ENCODE measurements at places on chromosomes 7 and 10.
A peak's percentile ranks its signal among the peaks of the same experiment; 100 is the strongest.

- no peak for DNase-seq
Observed at GRCh38 chr10:103679096-103679790, 176.1 kb downstream of the SH3PXD2A start.

DNA sequence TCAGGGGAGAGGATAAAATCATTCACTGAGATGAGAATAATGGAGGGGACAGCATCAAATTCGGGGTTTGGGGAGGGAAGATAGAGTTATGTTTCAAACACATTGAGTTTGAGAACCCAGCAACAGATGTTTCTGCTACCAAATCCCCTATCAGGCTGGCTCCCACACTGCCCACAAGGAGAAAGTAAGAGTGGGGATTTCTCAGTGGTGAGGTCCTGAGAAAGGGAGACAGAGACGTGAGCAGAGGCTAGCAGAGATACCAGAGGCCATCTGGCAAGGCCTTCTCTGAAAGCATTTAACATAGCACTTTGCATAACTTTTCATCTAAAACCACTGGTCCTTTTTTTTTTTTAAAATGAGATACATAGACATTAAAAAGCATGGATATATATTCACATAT, 7.8 kb upstream of the SLF2 start:
- no peak for DNase-seq

- no peak for DNase-seq
Observed at GRCh38 chr10:122164023-122164601, 107.0 kb upstream of the BTBD16 start.

GRCh38 chr7:90503367-90503766, 33.9 kb downstream of the PTTG1IP2 start:
- no peak for DNase-seq

GRCh38 chr7:150476819-150477631, 26.6 kb downstream of the GIMAP8 start:
- DNase-seq: no peak

DNA sequence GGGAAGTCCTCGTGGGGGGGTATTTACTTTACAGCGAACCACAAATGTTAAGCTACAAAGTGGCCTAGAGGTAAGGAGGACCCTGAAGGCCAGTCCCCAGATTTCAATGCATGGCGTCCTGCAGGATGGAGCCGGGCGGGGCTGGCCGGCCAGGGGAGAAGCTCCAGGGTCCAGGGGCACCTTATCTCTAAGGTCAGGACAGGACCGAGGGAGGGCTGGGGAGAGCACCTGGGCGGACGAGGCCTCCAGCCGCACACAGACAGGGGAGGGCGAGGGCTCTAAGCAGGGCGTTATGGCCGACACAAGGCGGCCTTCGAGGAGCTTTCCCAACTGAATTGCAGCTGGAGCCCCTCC, 96.4 kb upstream of the DIP2C start:
- no peak for DNase-seq

GRCh38 chr7:80960244-80960795, 41.5 kb upstream of the SEMA3C start:
- DNase-seq: peak; percentile 64

GRCh38 chr10:36036137-36036536, 394.0 kb upstream of the FZD8 start:
- no peak for DNase-seq

DNA sequence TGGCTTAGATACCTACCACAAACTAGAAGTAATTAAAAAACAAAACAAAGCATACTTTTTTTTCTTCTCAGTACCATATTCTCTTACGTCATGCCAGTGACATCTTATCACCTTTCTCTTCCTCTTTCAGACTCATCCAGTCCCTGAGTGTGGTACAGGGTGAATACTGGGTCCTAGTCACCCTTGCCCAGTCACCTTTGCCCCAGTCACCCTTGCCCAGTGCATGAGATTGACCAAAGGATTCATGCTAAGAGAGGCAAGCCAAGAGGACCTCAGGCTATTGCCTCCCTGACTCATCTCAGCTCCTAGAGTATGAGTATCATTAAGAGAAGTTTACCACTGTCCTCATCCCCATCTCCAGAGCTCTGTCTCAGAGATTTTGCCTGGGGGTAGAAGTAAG, 10.0 kb upstream of the TSPAN12 start:
- DNase-seq: peak; percentile 29

DNA sequence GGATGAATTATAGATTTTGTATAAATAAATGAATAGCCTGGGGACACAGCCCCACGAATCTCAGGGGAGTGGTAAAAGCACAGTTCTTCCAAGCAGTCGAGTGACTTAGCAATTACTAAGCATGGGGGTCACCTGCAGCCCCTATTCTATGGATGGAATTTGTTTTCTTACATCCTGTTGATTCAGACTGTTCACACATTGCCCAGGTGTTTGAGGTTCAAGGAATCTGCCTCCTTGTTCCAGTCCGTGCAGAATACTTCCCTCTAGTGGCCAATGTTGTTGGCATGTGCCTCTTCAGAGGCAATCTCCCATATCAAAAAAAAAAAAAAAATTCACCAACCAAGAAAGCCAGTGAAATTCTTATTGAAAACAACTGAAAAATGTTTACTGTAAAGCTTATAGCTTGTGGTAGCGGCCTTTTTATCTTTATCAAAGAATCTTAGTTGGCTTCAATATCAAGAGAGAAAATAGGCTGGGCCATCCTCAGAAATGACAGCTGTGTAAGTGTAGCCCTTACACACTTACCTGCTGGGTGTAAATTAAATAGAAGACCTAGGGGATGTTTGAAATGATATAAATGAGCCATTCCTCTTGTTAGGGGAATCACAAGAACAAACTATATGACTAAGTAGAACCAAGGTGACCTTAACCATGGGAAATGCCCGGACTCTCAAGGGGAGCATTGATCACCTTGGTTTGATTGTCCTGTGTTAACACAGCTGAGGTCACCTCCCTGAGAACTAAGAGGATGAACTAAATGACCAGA, 7.8 kb downstream of the LIPM start:
- DNase-seq: peak; percentile 76

GRCh38 chr10:79983286-79983909, 34.5 kb upstream of the SFTPD start:
- DNase-seq: no peak

DNA sequence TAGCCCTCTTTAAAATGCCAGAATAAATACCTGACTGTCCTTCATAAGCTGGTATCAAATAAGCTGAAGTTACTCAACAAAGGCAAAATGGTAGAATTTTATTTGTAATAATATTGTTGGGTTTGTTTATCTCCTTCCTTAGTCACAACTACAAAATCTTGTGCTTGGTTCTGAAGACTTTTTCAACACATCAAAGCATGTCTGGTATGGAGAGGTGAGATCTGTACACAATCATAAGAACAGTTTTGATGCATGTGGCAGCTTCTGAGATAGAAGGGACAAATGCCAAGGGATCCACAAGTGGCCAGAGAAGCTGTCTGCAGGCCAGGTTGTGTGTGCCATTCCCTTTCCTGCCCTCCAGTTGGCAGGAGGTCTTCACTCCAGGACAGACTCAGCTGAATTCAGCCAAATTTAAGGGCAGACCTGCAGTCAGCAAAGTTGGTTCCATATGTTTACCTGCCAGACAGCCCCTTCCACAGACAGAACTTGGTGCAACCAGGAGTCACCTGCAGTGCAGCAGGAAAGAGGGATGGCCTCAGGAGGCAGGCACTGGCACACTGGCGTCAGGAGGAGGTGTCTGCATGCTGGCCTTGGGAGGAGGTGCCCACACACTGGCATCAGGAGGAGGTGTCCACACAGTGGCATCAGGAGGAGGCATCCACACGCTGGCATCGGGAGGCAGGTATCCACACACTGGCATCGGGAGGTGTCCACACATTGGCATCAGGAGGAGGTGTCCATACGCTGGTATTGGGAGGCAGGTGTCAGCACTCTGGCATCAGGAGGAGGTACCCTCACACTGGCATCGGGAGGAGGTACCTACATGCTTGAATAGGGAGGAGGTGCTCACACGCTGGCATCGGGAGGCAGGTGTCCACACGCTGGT, 93.1 kb upstream of the IKZF1 start:
- no peak for DNase-seq

DNA sequence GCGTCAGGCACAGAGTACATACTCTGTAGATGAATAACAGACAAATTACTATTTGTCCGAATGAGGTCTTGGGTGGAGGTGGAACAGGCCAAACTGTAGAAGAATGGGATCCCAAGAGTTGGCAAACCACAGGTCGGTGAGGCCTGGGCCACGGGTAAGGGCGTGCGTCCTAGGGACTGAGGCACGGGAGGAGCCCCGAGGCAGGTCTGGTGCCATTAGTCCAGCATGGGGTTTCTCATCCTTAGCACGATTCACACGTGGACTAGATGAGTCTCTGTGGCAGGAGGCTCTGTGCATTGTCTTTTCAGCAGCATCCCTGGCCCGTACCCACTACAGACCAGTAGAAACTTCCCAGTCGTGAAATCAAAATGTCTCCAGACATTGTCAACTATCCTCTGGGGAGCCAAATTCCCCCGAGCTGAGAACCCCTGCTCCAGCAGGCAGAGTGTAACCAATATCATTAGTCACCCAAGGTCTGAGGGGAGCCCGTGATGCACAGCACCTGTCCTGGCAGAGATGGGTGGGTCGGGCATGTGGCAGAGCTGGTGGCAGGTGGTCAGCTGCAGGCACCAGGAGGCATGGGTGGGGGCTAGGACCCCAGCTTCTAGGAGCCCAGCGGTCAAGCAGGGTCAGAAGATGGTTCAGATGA, 61.3 kb downstream of the COL13A1 start:
- peak; percentile 6 for DNase-seq

DNA sequence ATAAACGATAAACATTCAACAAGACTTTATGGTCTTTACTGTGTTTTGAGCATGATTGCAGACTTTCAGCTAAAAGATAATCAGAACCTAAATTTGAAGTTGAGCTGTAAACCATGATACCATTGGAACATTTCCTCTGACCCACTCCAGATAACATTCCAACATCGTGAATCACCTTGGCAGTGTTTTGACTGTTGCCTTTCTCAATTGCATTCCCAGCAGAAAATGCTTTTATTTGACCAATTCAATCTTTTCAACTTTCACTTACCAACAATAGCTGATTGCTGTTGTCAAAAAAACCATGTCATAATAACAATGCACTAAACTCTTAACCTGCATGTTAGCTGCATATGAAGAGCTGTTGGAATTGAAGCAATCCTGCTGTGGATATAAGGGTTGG, 165.5 kb downstream of the MDFIC start:
- peak; percentile 79 for DNase-seq

DNA sequence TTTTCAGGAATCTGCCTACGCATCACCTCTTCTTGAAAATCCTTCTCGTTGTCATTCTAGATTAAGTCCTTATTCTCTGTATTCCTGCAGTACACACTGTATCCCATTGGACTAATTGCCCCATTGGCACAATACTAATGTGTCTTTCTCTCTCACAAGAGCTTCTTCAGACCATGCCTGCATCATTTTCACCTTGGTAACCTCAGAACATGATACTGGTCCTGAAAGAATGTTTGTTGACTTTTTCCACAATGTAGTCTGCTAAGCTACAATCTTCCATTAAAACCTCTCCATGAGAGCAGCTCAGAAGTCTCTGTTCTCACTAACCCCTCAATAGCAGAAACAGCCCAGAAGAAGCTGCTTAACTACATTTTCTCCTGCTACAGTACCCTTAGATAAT, 270.7 kb downstream of the PCDH15 start:
- no peak for DNase-seq

GRCh38 chr7:117767951-117768350, 105.3 kb downstream of the CTTNBP2 start:
- no peak for DNase-seq

DNA sequence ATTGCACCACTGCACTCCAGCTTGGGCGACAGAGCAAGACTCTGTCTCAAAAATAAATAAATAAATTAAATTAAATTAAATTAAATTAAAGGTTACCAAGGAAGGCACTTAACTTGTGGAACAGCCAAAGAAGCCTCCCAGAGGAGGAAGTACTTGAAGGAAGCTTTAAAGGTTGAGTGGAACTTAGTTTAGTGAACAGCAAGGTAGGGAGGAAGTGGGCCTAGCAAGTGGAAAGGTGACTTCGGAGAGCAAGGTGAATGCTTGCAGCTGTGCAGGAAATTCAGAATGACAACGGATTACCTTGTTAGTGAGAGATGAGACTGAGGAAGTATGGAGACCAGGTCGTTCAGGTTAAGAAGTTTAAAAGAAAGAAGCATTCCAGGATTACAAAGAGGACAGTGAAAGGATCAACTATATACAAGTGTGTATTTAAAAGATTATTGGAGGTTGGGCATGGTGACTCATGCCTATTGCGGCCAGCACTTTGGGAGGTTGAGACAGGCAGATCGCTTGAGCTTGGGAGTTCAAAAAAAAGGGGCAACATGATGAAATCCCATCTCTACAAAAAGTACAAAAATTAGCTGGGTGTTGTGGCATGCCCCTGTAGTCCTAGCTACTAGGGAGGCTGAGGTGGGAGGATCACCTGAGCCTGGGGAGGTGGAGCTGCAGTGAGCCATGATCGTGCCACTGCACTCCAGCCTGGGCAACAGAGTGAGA, 12.8 kb upstream of the RPEL1 start:
- DNase-seq: peak; percentile 22

GRCh38 chr7:116697152-116697551, 25.2 kb downstream of the MET start:
- DNase-seq: no peak

GRCh38 chr10:74910241-74910975, 84.0 kb downstream of the KAT6B start:
- no peak for DNase-seq

DNA sequence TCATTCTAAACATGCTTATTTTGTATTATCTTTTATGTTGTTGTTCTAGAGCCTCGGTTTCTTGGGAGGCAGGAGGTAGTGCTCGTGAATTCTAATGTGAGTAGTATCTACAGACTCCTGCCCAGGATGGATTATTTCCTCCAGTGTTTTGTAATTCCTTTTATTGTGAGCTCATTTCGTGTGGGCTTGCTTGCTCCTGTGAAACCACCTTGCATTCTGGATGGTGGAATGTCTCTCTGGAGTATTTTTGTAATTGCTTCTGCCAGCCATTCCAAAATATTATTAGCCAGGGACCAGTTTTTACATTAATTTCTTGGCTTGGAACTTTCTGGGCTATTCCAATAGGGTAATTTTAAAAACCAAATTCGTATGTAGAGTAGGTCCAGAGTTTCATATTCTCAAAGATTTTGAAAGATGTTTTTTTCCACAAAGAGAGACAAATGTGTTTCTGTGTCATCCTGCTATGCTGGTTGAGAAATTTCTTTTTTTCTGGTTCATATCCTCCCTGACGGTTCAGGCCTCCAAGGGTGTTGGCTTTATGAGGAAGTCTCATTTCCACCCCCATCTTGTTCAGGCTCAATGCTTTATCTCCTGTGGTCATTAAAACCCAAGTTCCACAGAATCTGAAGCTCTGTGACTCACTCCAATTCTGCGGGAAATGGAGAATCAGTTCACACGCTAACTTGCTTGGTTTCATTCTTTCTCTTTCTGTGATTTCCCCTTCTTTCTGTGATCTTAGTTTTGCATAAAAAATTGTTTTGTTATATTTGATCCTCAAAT, 41.7 kb upstream of the CALD1 start:
- peak; percentile 98 for DNase-seq

- DNase-seq: peak; percentile 56
Observed at GRCh38 chr10:63977329-63977923, 456.2 kb downstream of the REEP3 start.
